ENCODE measurements at places on chromosomes 3 and 15.

DNA sequence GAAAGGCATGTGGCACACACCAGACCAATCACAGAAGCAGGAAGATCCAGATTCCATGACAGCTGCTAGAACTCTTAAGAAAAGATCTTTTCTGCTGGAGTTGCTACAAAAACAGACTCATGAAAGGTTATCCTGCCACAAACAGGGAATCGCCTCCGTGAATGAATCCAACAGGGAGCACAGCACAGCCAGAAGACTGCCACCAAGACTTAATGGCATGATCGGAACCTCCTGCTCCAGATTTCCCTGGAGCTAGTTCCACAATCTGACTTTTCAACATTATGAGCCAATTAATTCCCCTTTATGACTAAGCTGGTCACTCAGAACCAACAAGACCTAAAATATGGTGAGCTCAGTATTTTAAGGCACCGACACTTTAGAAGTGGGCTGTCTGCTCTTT, 232.5 kb downstream of the FOXP1 start:
- no peak for DNase-seq

- DNase-seq, result no peak
Measured at GRCh38 chr3:112074616-112075497, 11.3 kb upstream of the C3orf52 start.

DNA sequence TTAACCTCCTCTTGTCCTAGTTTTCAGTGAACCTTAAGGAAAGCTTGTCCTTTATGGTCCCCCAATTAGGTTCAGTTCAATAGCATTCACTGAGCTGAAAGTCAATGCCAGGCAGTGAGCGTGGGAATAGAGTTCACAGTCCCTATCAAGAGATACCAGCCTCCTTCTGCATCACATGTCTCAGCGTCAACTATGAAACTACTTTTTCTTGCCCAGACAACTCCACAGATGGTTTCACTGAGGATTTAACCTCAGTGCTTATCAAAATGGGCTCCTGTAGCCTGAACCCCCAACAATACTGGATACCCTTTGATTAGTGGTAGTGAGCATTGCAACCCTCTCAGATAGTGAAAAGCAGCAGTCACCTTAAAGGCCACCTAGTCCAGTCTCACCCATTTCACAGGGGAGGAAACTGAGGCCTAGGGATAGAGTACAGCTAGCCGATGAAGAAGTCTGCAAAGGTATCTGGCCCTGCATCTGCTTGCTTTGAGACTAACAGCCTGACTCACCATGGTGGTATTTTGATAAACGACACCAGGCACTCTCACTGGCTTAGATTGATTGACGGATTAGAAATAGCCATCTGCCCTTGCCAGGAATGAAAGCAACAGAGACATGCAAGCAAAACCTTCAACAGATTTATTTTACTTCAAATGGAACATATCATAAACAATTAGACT, 1.6 kb upstream of the UBA3 start:
- no peak for DNase-seq

DNA sequence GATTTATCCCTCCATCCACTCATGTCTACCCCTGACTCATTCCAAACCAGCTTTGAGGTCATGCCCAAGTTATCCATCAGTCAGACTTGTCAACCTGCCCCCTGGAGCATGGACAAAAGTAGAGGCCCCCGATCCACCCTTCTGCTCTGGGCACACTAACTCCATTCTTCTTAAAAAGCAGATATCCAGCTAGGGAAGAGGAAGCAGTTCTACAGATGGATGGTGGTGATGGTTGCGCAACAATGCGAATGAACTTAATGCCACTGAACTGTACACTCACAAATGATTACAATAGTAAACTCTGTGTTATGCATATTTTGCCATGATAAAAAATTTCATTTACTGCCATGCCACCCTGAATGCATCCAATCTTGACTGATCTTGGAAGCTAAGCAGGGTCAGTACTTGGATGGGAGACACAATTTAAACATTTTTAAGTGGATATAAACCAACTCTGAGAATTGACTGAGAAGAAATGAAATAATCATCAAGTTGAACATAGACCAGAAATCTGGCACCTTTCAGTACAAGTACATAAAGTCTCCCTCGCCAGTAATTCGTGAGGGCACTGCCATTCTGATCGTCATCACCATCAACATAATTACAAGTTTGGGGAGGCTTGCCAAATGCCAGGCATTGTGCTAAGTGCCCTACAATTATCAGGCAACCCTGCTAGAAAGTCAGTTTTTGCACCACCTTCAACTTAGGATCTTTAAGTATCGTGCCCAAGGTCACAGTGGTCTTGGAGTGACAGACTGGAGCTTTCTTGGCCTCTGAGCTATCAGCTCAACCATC, 124.8 kb downstream of the ATP10A start:
- no peak for DNase-seq

DNA sequence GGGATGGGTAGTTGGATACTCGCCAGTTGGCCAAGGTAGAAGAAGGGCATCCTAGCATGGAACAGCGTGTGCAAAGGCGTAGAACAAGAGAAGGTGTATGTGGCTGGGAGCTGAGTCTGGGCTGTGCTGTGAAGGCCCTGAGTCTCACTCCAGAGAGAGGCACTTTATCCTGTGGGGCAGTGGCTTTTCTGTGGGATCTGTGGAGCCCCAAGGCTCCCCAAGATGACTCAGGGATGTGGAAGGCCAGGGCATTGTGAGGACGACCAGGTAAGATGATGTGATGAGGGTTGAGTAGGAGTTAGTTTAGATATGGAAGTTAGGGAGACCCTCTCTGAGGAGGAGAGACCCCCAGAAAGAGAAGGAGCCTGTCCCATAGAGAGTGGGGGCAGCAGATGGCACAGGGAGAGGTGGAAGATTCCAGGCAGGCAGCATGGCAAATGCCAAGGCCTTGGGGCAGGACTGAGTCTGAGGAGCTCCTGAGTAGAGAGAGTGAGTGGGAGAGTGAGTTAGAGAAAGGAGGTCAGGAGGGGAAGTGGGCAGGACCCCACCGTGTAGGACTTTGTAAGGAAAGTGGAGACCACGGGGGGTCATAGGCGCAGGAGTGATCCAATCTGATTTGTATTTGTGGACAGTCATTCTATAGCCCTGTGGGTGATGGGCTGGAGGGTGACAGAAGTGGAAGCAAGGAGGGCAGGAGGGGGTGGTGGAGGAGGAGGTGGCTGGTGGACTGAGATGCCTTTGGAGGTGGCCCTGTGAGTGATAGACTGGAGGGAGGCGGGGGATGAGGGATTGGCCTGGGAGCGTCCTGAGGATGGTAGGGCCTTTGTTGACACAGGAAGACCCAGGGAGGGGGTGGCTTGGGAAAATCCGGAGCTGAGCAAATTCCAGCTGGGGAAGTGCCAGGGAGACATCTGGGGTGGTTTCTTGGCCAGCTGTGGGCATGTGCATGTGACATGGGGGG, 50.3 kb downstream of the FBLN2 start:
- no peak for DNase-seq

DNA sequence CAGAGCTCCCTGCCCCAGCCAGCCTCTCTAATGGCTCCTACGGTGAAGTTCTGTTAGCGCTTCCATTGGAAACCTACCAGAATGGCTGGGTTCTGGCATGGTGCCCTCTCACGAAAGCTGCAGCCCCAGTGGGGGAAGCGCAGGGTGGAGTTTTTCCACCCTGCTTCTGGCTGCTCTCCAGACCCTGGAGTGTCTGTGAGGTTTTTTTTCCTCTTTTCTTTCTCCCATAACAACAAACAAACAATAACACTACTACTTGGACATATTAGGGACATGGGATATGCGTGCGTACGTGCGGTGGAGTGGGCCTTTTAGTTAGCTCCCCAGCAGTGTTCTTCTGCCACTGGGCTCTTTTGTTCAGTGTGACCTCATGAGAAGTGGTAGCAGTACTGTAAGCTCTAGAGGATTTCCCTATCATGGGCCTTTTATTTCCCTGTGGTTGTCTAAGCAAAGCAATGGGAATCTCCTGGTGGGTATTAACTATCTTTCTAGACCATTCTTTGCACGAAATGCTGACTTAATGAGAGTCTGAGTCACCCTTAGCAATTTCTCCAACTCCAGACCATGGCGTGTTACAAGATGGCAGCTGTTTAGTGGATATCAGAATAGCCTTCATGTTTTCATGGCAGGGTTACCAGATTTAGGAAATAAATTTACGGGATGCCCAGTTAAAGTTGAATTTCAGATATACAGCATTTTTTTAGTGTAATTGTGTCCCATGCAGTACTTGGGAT, 161.9 kb downstream of the FNDC3B start:
- DNase-seq, result no peak

DNA sequence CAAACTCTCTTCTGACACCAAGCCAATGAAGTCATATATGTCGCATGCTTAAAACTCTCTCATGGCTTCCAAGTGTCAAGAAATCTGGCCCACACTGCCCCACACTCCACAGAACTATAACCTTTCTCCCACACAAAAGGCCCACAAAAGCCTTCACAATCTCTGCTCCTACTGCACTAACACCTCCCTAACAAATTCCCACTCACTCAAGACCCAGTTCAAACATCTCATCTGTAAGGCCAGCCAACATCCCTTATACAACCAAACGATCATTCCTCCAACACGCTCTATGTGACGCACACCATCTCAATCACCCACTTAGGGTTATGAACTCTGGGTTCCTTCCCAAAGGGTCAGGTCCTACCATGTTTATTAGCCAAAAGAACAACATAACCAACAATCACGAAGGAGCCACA, 13.5 kb downstream of the TBC1D2B start:
- DNase-seq, result no peak

- no peak for DNase-seq
Measured at GRCh38 chr15:90036343-90036742, 35.2 kb downstream of the ZNF710 start.

DNA sequence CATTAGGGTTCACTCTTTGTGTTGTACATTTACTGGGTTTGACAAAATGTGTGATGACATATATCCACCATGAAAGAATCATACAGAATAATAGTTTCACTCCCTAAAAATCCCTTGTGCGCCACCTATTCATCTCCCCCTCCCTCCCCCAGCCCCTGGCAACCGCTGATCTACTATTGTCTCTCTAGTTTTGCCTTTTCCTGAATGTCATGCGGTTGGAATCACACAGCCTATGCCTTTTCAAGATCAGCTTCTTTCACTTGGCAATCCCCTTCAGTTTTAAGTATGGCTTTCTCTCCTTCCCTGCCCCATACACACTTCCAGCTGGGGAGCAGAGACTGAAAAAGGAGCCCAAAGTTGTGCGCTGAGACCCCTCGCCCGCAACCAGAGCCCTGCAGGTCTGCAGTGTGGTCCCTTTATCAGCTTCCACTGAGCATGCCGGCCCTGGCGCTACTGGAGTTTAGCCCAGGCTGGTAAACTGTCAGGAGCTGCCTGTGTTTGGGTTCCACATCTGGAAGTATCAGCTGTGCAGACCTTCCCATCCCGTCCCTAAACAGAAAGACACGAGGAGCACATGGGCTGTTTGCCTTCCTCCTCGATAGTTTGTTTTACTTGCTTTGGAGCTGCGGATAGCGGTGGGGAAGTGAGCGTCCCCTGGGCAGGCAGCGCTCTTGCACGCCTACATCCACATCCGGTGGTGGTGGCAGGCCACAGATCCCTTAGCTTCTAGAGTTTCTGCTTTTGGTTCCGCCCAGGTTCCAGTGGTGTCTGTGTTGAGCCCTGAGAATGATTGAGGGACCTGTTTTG, 12.3 kb downstream of the BOC start:
- DNase-seq, result no peak

- no peak for DNase-seq
Measured at GRCh38 chr15:75952525-75952924, 48.8 kb downstream of the FBXO22 start.

GRCh38 chr3:53092942-53093341, 37.3 kb downstream of the RFT1 start:
- no peak for DNase-seq

GRCh38 chr3:158333736-158334135, 223.8 kb downstream of the RSRC1 start:
- DNase-seq, result no peak

DNA sequence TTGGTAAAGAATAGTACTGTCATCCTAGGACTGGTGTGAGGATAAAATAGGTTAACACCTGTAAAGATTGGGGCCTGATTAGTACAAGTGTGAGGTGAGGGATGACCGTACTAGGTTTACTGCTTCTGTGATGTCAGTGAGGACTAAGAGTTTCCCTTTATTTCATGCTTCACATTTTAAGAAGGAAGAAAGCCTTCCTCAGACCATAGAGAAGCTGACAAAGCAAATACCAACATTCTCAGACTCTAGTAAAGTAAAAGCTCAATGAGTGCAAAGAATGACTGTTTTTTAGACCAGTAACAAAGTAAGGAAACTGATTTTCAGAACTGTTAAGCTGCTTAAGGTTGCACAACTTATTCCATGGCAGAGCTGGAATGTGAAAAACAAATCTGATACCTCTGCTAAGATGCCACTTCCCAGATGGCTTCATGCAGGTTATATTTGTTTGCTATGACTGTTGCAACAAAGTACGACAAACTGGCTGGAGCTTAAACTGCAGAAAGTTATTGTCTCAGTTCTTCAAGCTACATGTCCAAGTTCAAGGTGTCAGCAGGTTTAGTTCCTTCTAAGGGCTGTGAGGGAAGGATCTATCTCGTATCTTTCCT, 354.9 kb downstream of the RSL24D1 start:
- DNase-seq, result no peak

GRCh38 chr3:95123104-95123503, 1060.2 kb downstream of the NSUN3 start:
- no peak for DNase-seq

- DNase-seq, result no peak
Measured at GRCh38 chr3:134956395-134956794, 161.3 kb downstream of the EPHB1 start.

- DNase-seq, result no peak
Measured at GRCh38 chr3:25604107-25604805, 60.5 kb downstream of the TOP2B start.

DNA sequence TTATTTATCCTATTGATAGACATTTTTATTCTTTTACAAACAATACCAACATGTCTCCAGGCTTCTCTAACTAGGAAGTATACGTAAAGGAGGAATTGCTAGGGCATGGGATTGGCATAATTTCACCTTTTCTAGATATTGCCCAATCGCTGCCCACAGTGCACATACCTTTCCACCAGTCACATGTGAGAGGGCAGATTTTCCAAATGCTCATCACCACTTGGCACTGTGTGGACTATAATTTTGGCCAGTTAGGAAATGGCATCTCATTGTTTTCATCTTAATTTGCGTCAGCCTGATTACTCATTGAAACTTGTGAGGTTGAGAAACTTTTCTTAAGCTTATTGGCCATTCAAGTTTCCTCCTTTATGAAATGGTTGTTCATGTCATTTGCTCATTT, 57.4 kb upstream of the POLR2M start:
- no peak for DNase-seq
